ENCODE measurements at places on chromosomes 16 and 17.

DNA sequence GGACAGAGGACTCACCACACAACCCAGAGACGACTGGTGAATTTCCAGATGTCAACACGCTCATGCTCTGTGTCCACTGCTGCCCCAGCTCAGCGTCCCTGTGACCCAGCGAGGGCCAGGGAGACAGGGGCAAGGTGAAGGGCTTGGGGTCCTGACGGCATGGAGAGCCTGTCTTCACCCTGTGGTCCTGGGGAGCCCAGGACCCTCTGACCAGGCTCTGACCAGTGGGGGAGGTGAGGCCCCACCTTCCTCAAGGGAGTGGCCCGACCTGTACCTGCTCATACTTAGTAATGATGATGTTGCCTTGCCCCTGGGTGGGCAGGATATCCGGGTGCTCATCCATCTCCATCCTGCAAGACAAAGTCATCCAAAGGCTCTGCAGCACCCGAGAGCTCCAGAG lies 39.8 kb downstream of the TNFRSF13B start:
- DNase-seq, result no peak

DNA sequence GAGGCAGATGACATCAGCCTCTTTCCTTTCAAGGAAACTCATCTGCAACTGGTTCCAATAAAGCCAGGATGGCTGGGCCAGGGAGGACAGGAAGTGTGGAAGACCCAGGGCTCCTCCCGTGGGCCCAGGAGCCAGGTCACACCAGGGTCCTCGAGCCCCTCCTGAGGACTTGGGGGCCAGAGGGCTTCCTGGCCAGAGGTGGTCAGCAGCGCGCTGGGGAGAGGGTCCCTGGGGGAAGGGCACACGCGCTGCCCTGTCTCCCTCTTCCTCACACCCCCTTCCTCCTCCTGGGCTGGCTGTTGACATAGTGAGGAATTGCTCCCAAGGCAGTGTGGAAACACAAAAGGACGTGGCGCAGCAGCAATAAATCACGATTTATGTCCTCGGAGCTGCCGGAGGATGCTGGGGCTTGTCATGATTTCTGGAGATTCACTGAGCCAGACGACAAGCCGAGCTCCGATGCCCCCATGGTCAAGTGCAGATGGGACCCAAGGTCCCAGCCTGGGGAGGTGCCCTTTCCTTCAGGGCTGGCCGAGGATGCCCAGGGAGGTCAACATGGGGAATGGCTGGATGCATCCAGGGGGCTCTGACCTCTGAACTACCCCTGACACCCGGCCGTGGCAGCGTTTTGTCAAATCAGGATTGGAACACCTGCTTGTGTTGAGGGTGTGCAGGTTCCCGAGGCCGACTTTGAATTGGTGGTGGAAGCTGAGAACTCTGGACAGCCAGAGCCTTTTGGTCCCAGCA lies 152.6 kb downstream of the IRF8 start:
- DNase-seq, result no peak

DNA sequence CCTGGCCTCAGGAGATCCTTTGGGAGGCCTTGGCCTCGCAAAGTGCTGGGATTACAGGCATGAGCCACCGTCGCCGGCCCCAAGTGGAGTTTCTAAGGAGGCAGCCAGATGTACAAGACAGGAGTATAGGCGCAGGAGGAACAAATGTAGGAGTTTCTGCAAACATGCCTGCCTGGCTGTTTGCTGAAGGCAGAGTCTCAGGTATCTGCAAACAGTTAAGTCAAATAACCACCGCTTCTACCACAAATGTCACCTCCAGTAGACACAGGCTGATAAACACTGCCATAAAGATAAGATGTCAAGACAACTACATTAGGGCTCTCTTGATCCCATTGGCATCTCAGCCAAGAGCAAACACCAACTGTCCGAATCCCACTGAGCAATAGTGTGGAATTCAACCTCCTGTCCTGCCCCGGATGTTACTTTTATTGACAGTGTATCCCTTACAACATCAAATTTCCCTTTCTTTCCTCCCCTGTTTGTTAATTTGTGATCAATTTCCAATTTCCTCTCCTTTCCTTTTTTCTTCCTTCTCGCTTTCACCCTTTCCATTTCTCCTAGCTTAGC lies 5.6 kb upstream of the COG1 start:
- DNase-seq, result no peak

DNA sequence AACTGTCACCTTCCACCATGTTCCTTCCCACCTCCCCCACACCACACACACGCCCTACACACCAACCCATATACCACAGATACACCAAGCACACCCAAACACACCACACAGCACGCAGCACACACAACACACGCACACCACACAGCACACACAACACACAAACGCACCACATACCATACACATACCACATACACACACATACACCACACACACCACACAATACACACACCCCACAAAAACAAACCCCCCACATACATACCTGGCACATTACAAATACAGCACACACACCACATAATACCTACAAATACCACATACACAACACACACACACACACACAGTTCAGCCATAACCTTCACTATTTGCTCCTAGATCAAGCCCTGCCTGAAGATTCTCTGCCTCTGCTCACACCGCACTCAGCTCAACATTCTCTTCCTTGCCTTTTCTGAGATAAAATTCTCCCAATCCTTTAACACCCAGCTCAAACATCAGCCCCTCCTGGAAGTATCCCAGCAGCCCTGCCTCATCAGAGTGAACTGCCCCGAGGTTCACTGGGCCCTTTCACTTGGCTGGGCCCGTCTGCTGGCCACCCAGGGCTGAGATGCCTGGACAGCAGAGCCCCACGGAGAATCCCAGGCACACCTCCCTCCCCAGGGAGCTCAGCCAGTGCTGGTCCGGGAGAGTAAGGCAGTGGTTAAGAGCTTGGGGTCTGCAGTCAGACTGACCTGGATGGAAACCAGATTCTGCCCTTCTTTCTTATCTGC lies 31.9 kb upstream of the CPNE2 start:
- DNase-seq, result no peak

- no peak for DNase-seq
Measured at GRCh38 chr17:75078284-75079022, 9.3 kb upstream of the SLC16A5 start.

DNA sequence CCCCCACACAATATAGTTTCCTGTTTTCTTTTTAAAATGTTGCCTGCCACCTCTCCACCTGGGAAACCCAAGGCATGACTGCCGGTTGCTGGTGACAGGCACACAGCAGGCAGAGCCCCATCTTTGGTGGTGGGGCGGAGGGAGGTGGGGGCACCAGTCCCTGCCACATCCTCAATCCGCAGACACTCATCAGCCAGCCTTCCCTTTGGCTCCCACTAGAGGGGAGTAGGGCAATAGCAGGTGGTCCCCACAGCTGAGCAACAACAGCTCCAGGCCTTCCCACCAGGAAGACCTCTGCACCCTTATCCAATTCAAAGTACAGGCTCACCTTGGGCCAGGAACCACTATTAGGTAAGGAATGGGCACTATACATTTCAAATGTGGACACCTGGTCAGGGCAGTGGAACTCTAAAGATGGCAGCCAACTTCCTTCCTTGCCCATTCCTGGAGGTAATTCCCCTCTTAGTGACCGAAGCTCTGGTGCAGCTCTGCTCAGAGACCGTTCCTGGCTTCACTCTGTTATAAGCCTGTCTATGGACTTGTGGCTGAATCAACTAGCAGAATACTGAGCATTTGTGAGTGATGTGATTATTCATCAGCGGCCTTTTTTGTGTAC lies 13.9 kb downstream of the RECQL5 start:
- DNase-seq, result no peak

- no peak for DNase-seq
Measured at GRCh38 chr16:17233318-17234002, 237.3 kb downstream of the XYLT1 start.

All from stimulated activated CD8-positive, alpha-beta memory T cell treated with anti-CD3 and anti-CD28 coated beads, Interleukin-15, amount 100 ng/mL, for 48 hours (primary cell).